Brain microvascular endothelial cell (primary cell): ENCODE measurements at places on chromosomes 13 and 19.

GRCh38 chr13:39038569-39039030 lies 344 bp downstream of the NHLRC3 start:
- DNase-seq: no peak

- DNase-seq: no peak
These were observed 41.8 kb upstream of the CCNE1 start for GRCh38 chr19:29769997-29770396.

DNA sequence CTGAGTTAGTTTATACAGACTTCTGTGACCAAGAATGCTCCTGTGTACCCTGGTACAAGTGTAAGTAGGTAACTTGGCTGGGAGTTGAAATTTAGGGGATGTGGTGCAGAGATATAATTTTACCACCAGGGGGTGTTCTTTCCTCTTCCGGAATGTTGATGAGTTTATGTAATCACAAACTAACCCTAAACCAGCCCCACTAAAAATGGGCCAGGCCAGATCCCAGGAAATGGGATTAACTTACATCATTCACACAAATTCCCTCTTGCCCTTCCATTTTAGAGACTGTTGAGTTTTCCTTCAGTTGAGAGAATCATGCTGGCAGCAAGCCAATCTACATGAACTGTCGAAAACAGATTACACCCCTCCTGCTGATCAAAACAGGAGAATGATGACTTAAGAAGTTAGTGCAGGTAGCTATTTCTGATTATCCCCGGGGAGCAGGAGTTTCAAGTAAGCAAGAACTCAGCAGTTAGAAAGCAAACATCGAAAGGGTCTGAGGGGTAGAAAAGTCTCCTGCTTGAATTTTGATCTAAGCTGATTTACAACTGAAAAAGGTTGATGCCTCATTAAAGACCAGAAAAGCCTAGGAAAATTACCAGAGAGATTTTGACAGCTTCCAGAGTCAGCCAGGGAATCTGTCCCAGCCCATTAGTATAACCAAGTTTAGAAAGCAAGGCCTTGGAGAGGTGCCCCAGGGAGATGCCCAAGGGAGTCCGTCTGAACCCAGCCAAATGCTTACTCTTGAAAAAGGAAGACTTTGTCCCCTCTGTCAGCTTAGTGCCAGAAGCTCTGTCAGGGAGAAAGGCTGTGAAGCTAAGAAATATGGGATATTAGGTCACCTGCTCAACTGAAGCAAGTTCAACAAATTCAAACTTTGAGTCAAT lies 32.3 kb upstream of the MED4 start:
- DNase-seq: peak; percentile 26

GRCh38 chr13:28609926-28610325 lies 49.0 kb upstream of the POMP start:
- peak; percentile 57 for DNase-seq

DNA sequence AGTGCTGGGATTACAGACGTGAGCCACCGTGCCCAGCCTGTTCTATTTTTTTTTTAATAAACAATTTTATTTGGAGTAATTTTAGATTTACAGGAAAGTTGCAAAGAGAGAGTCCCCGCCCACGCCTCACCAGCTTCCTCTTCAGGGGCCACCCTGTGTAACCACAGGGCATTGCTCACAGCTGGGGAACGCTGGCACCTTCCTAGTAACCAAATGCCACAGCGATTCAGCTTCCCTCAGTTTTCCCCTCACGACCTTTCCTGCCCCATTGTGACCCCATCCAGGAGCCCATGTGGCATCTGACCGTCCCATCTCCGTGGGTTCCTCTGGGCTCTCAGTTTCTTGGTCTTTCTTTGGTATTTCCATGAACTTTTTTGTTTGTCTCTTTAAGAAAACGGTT lies 83.9 kb downstream of the GNG7 start:
- no peak for DNase-seq

DNA sequence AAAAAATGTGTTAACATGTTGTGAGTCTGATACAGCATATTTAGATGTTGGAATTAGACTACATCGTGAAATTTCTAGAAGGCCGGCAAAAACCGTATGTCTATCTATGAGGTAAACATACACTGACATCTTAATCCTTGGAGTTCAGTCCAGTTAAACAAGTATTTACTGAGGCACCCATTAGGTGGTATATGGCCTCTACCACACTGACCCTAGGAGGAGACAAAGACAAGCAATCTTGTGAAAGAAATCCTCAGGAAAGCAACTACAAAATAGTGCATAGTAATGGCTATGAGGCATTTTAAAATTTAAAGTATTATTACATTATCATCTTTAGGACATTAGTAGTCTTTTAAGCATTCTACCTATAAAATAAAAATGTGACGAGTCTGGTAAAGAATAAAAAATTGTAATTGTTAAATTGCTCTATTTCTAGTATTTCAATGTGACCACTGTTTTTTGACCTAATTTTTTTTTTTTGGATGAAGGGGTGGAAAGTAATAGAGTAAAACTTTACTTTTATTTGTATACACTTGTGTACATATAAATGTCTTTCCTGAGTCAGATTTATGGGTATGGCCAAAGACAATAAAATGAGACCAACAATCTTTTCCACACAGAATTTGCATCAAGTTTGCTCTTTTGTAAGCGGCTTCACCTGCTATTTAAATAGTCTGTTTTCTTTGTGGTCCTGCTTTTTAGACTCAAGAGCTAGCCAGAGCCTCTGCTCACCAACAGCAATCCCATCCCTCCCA lies 50.5 kb downstream of the KATNAL1 start:
- no peak for DNase-seq

- DNase-seq: no peak
These were observed 106.9 kb upstream of the UBL3 start for GRCh38 chr13:29957320-29957719.

GRCh38 chr13:74200081-74200480 lies 65.9 kb upstream of the KLF12 start:
- DNase-seq: peak; percentile 65

- no peak for DNase-seq
These were observed 104.0 kb downstream of the DGKH start for GRCh38 chr13:42152495-42152894.

- DNase-seq: no peak
These were observed 6.7 kb upstream of the CHERP start for GRCh38 chr19:16548956-16549355.

DNA sequence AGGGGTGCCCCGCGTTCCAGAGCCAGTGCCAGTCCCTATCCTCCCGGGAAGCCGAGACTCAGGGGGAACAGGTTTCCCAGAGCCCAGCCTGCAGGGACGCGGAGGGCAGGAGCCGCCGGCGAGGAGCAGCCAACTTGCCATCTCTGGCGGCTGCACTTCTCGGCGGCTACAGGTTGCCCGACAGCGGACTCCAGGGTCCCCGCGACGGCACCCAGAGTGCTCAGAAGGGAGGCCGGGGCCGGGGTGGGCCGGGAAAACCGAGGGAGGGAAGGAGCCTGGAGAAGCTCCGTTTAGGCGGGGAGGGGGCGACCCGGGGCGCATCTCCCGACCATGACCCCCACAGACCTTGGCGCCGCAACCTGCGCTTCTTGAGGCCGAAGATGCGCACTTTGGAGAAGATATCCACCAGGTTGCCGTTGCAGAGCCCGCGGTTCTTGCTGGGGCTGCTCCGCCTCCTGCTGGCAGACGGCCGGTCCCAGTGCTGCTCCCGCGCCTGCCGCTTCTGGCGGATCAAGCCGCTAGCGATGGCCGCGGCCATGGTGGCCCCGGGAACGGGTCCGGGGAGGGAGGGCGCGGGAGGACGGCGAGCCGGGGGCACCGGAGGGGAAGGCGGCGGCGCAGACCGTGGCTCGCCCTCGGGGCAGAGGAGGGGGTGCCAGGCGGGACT lies 463.8 kb downstream of the ITGBL1 start:
- DNase-seq: peak; percentile 4

DNA sequence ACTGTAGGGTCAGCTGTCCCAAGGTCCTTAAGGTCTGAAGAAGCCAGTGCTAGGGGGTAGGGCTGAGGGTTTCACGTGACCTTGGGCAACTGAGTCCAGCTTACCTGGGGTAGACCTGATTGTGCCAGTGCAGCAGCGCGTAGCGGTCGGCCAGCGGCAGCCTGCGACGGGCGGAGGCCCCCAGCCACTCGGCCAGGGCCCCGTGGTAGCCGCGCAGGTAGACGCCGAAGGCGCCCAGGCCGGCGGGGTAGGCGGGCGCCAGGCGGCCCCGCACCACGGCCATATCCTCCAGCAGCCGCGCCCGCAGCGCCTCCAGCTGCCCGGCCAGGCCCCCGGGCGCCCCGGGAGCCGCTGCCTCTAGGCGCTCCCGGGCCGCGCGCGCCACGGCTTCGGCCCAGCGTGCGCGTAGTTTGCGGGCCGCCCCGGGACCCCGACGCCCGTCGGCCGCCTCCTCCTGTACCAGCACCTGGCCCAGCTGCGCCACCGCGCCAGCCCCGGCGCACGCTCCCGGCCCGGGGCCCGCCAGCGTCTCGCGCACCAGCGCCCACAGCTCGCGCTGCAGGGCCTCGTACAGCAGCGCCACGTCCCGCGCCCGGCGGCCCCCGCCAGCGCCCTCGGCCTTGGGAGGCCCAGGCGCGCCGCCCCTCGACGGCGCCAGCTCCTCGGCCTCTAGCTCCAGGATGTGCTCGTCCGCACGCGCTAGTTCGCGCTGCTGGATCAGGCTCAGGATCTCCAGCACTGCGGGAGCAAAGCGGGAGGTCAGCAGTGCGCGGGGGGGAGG lies 10.9 kb downstream of the EXOC3L2 start:
- no peak for DNase-seq

GRCh38 chr13:48775285-48775684 lies 121.6 kb downstream of the CYSLTR2 start:
- DNase-seq: no peak

DNA sequence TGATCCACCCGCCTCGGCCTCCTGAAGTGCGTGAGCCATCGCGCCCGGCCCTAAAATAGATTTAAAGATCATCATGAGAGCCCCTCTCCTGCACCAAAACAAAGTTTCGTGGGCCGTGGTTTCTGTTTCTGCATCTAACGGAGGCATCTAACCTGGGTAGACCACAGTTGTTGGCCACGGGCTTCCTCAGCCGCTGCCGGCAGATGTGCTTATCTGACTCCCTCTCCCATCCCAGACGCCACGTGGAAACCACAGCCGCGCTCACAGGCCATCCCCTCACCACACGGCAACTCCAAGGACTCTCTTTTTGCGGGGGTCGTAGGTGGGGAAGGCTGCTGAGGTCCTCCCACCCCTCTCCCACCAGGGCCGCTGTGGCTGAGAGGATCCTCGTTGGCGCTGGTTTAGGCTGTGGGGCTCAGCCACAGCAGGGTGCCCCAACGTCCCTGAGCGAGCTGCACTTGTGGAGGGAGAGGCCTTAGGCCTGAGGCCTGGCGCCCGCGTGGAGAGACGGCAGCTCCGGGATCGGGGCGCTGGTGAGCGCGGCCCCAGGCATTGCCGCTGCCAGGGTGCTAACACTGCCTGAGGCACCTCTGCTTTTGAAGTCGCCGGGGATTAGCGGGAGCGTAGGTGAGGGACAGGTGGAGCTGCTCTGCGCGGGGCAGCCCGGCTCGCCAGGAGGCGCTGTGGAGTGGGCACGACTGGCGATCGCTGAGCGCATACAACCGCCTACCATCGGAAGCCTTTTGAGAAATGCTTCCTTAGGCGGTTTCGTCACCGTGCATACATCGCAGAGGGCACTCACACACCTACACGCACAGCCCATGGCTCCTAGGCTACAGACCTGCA lies 8.9 kb downstream of the ZSCAN1 start:
- DNase-seq: no peak

DNA sequence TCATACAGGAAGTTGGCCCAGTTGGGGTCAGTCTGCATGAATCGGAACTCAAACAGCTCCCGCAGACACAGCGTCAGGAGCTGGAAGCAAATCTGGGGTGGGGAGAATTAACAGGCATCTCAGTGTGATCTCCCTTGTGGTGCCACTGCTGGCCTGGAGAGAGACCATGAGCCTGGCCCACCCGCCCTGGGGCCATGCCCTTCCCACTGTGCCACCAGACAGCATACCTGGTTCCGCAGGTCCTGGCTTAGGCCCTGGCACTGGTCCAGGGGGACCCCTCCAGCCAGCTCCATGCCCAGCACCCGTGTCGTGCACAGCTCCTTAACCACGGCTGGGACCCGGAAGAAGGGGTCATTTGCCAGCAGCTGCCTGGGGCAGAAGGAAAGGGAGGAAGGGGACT lies 9.6 kb upstream of the NUMBL start:
- no peak for DNase-seq

- no peak for DNase-seq
These were observed 23.9 kb upstream of the MATK start for GRCh38 chr19:3809881-3810707.

DNA sequence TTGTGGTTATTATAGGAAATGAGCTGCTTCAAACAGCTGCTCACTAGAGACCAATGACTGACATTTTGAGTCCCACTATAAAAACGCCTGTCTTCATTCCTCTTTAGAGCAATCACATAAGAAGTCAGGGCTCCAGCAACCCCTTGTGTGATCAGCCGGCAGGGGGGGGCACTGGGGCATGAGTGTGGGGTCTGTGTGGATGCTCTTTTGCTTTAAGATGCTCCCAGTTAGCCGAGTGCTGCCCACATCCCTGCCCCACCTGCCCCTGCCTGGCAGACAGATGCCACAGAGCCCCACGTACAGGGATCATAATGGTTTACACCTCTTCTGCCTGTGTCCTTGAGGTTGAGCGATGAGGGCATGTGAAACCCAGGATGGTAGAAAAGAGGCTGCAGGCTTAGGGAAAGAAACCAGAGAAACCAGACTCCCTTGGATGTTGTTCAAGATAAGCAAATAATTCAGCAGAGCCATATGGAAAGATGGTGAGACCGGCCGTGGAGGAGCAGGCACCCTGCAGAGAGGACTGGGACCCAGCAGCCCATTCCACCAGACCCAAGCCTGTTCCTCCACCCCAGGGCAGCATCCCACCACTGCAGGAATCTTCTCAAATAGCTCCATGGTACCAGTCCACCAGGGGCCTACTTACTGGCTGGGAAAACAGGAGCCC lies 55.4 kb downstream of the CHST8 start:
- DNase-seq: no peak

GRCh38 chr19:31105761-31106160 lies 243.5 kb downstream of the TSHZ3 start:
- no peak for DNase-seq

DNA sequence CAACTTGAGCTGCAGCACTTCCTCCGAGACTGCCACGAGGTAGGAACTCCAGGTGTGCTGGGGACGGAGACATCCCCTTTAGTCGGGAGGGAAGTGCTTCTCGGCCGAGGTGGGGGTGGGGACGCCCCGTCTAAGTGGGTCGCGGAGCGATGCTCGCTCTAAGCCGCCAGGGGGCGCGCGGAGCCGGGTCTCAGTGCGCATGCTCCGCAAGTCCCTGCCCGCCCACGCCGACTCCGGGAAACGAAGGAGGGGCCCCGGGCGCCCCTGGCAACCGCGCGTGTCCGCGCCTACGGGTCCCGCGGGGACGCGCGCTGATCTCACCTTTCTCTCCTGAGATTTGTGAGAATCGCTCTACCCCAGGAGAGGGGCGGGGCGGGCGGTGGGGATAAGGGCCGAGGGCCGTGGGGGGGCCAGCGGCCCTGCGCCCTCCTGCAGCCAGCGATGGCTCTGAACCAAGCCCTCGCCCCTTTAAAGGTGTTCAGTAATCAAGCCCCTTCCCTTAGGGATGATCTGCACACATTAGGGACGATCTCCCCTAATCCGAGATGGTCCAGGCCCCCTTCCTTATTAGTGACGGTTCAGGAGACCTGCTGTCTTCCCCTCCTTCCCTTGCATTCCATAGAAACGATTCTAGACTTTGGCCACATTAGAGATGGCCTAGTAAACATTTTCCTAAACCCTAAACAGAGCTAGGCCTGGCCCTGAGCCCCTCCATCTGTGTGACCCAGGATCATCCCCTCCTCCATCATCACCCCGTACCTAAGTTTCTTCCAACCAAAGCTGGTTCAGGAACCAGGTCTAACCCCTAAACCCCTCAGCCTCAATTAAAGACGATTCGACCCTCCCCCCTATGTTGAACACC lies 47.3 kb upstream of the SHKBP1 start:
- peak; percentile 42 for DNase-seq

GRCh38 chr13:21522847-21523246 lies 63.7 kb upstream of the ZDHHC20 start:
- DNase-seq: no peak
